ENCODE measurements at places on chromosomes 12 and 14.
A peak's percentile ranks its signal among the peaks of the same experiment; 100 is the strongest.

GRCh38 chr12:66822961-66823360 is 144.1 kb upstream of the GRIP1 start:
- no peak for DNase-seq

- no peak for DNase-seq
Measured at GRCh38 chr12:116393859-116394650, 116.6 kb upstream of the MED13L start.

- no peak for DNase-seq
Measured at GRCh38 chr14:92491782-92492181, 21.8 kb upstream of the RIN3 start.

- no peak for DNase-seq
Measured at GRCh38 chr14:42141328-42141727, 534.7 kb downstream of the LRFN5 start.

- DNase-seq = no peak
Measured at GRCh38 chr12:46659824-46660223, 166.0 kb downstream of the SLC38A4 start.

DNA sequence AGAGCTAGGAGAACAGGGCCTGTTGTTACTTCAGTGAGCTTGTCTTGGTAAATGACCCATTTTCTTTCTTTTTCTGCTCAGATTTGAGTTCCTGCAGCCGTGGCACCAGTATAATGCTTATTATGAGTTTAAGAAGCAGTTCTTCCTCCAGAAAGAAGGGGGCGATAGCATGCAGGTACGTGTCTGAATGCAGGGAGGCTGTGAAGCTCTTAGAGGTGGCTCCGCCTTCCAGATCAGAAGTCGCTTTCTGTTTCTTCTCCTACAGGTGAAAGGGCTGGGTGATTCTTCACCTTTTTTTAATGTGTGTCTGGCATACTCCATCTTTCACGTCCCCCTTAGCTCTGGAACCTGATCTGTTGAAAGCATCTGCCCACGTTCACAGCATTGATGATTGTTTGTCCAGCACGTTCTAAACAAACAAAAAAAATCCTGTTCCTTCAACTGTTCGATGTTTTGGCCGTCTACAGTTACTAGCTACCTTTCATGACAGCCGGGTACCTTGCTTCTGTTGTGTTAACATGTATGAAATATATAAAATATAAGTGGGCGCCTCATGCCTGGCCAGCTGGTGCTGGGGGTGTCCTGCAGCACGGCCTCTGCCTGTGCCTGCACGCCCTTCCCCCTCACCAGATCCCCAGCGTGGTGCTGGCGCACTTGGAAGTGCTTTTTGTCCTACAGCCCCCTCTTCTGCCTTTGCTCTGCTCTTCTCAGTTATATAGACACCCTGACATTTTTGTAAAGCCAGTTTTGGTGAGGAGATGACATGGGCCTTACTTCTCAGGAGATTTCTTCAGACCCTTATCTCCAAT is 44.6 kb downstream of the SFSWAP start:
- peak; percentile 66 for DNase-seq

- no peak for DNase-seq
Measured at GRCh38 chr14:93005135-93005813, 82.3 kb downstream of the CHGA start.

DNA sequence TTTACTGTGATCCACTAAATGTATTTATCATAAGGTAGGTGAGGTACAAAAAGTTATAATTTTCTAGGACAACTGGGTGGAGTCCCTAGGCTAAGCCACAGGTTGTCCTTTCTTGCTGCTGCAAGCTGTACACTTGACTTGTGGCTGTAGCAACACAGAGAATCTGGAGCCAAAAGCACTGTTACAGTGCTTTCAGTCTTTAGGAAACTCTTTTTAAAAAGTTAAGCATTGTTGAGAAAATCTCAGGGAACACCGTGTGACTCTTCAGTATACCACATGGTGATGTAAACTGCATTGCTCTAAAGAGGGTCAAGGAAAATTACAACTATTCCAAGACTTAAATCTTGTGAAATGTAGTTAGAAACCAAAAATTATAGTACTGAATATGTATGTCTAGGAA is 11.4 kb downstream of the SLC15A5 start:
- DNase-seq = no peak

- DNase-seq = no peak
Measured at GRCh38 chr12:51976376-51977160, 25.1 kb downstream of the ACVR1B start.
